ENCODE measurements at places on chromosomes 11 and 22.

DNA sequence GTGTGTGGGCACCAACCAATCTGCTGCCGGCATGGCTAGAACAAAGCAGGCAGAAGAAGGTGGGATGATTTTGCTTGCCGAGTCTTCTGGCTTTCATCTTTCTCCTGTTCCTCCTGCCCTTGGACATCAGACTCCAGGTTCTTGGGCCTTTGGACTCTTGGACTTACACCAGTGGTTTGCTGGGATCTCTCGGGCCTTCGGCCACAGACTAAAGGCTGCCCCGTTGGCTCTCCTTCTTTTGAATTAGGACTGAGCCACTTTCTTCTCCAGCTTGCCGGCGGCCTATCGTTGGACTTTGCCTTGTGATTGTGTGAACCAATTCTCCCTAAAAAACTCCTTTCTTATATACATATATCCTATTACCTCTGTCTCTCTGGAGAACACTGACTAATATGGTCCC, 128.1 kb upstream of the TEAD1 start:
- DNase-seq = no peak

- no peak for DNase-seq
Observed at GRCh38 chr11:77705876-77706579, 68.4 kb upstream of the CLNS1A start.

DNA sequence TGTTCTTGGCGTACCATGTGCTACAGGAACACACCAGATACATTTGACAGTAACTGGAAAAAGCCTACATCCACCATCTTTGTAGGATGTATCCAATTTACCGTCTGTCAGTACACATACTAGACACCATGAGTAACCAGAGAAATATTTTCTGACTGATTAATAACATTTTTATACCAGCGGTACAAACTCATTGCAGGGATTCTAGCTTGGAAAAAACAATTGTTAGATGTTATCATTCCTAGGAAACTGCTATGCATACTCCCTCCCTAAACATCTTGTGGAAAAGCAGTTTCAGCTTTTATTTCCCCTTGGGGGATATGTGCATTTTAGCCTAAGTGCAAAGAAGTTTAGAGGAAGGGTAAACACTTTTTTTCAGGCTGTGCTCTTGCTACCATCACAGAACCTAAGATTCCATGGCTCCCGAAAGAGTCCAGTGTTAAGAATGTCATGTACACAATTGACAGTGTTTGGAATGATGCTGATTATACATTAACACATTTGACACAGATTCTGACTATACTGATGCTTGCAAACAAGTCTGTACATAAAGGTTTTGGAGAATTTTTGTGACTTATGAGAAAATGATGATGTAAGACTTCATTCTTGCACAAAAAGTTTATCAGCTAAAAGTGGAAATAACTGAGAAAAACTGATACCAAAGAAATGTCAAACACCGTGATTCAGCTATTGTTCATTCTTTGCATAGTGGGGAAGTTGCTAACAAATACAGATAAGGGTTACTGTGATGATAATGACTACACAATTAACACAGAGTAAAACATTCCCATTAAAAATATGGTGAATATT, 23.7 kb downstream of the NCF4 start:
- no peak for DNase-seq

DNA sequence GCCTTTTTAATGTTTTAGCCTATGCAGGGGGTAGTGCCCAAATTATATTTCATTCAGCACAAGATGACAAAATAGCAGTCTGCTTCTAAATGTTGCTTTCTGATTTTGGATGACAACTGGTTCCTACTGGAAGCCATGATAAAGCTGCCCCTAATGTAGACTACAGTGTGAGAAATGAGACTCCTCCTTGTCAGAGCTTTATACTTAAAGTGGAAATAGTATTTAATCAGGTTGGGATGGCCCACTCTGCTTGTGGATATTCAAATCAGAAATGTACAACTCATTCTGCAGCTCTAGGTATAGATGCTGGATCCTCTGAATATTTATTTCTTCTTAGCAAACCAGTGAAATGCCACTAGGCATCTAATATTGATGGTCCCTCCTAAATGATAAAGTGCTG, 171.3 kb downstream of the SOX6 start:
- DNase-seq = no peak

- DNase-seq = no peak
Observed at GRCh38 chr11:88799771-88800500, 265.8 kb downstream of the GRM5 start.

Measured in skeletal muscle cell (primary cell).